Stimulated activated CD8-positive, alpha-beta memory T cell treated with anti-CD3 and anti-CD28 coated beads, Interleukin-7, amount 100 ng/mL, for 1 hour (primary cell): ENCODE measurements at places on chromosomes 1 and 21.

DNA sequence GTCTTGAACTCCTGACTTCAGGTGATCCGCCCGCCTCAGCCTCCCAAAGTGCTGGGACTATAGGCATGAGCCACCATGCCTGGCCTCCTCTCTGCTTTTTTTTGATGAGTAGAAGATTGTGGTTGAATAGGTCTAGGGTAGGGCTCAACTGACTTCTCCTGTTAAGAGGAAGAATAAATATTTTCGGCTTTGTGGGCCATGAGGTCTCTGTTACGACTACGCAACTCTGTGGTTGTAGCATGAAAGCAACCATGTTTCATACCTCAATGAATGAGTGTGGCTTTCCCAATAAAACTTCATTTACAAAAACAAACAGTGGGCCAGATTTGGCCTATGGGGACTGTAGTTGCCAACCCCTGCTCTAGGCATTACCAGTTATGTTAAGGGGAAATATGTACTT, 67.8 kb downstream of the NID1 start:
- DNase-seq, result no peak

DNA sequence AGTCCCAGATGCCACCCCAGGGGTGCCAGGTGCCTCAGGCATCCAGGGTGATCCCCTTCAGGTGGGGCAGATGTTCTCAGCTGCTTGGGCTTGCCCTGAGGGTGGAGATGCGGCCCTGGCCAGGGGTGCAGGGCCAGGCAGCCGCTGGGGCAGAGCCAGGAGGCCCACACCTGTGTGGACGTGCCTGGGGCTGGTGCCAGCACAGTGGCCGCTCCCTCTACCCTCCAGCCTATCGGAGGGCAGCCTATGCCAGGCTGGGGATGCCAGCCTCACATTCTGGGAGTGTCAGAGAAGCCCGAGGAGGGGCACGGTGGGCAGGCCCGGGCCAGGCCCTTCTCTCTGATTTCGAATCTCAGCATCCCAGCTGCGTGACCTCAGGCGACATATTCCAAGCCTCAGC, 96.5 kb upstream of the WNT4 start:
- no peak for DNase-seq

DNA sequence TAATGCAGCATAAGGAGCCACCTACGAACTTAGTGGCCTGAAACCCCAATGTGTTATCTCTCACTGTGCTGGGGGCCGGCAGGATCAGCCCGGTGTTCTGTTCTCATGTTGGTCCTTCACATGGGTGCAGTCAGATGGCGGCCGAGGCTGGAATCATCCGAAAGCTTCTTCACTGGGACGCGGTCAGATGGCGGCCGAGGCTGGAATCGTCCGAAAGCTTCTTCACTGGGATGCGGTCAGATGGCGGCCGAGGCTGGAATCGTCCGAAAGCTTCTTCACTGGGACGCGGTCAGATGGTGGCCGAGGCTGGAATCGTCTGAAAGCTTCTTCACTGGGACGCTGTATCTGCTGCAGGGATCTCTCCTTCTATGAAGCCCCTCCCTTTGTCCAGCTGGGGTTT, 12.6 kb upstream of the PCBP3 start:
- no peak for DNase-seq

- no peak for DNase-seq
Measured at GRCh38 chr1:8138673-8139072, 112.6 kb upstream of the ERRFI1 start.

GRCh38 chr1:243346016-243346415, 90.2 kb downstream of the SDCCAG8 start:
- DNase-seq, result no peak

DNA sequence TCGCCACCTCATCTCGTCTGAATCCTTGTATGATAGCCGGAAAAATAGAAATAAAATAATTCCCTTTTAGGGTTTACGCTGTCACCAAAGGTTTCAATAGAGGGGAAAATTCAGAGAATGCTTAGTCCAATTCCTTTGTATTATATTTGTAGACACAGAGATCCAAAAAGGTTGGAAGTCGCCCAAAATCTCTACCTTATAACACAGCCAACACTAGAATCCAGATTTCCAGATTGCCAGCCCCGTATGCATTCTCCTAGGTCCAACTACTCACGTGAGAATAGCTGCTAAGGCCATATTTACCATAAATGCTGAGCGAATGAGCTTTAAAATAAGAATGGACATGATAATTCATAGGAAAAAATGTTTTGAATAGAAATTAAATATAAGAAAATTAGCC, 124.5 kb downstream of the KCNK1 start:
- no peak for DNase-seq

- DNase-seq, result no peak
Measured at GRCh38 chr21:43779660-43780059, 3.6 kb upstream of the CSTB start.

GRCh38 chr21:27622631-27623030, 655.7 kb upstream of the ADAMTS5 start:
- DNase-seq, result no peak

DNA sequence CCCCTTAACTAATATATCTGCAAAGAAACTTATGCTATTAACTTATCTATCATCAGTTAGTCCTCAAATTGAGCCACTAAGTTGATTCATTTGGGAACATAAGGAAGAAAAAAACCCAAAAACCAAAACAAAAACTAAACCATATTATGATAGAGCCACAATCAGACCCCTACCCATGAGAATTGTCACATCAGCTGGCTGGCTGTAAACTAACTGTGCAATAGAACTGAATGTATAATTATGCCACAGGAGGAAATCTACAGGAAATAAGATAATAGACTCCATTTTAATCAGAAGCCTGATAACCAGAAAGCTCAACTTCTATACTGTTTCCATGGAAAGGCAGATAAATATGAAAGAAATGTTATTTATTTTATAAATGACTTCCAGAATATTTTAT, 110.0 kb downstream of the RGL1 start:
- DNase-seq, result no peak

GRCh38 chr21:42630626-42631025, 22.8 kb upstream of the PDE9A start:
- no peak for DNase-seq

DNA sequence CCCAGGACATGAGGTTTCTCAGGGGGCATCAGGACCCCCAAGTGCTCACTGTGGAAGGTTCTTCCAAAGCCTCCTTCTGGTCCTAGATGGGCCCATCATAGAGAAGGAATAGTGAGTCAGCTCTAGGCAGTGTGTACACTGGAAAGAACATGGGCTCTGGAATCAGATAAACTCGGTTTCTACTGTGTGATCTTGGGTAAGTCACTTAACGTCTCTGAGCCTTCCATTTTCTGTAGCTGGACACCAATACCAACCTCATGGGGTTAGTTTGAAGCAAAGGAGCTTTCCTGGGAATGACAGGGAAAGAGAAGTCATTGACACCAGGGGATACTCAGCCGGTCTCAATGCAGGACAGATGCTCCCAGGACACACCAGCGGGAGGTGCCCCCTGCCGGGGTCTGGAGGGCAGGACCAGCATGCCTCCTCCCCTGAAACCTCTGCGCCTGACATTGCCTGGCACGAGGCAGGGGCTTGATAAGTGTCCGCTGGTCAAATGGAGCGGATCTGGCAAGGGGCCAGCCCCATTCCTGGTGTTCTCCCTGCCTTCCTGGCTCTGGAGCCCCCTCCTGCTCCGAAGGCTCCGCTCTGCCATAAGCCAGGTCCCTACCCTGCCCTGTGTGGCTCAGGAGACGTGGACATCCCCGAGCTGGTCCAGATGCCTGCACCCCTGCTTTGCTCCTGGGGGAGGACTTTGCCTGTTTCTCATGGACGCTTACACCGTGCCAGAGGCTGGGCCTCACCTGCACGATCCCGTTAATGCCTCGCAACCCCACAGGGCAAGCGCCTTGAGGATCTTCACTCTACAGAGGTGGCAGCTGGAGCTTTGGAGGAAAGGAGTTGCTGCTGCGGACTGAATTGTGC, 52.8 kb downstream of the EDN2 start:
- no peak for DNase-seq

DNA sequence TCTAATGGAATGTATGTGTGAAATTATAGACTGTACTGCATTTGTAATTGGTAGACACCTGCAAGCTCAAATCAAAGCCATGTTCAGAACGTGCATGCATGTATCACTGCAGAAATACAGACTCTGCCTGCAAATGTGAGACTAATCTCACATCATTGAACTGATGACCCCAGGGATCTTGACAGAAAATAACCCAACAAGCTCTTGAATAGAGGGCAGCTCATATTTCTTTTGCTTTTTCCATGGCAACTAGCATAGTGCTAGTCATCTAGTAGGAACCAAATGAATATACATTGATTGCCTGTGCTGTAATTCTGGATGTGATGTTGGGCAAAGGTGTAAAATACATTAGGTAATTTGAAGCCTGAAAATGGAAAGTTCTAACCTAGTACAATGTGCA, 62.4 kb downstream of the PTPRC start:
- no peak for DNase-seq

GRCh38 chr1:9909234-9910046, 629 bp downstream of the CTNNBIP1 start:
- DNase-seq, result no peak

GRCh38 chr1:240912821-240913220, 300.9 kb upstream of the GREM2 start:
- no peak for DNase-seq

GRCh38 chr1:107550358-107550757, 409.5 kb downstream of the NTNG1 start:
- no peak for DNase-seq

GRCh38 chr21:29287383-29287782, 11.3 kb upstream of the BACH1 start:
- no peak for DNase-seq

GRCh38 chr1:115204513-115204912, 115.2 kb upstream of the TSPAN2 start:
- DNase-seq, result no peak

DNA sequence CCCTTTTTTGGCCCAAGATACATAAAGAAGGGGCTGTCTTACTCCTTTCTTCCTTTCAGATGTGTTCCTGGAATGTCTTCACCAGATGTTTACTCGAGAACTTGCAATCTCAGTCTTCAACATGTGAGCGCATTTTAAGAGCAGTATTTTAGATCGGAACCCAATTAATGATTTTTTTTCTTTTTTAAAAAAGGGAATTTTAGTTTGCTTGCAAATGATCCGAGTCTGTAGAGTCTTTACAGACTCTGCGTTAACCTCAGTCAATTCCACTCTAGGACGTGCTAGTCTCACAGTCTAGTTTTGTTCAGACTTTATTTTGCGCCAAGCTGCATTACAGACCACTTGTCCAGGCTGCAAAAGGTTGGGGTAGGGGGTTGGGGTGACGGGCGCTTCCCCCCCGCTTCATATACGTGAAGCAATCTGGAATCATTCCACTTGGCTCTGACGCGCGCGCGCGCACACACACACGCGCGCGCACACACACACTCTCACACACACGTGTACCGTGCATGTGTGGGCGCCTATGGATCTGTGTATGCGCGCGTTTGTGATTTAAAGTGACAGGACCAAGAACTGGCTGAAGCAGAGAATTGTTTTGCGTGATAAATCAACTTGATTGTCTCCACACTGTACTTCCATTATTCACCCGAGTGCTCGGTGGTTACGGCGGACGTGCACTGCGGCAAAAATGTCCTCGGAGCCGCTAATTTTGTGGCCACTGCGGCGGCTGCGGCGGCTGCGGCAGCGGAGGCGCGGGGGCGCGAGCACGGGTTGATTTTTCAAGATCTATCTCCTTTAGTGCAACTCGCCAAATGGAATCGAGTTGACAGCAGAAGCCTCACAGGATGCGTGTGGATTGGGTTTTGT, 25.6 kb upstream of the NFIA start:
- DNase-seq, result no peak

- DNase-seq, result no peak
Measured at GRCh38 chr1:85587841-85588240, 7.3 kb downstream of the CCN1 start.

DNA sequence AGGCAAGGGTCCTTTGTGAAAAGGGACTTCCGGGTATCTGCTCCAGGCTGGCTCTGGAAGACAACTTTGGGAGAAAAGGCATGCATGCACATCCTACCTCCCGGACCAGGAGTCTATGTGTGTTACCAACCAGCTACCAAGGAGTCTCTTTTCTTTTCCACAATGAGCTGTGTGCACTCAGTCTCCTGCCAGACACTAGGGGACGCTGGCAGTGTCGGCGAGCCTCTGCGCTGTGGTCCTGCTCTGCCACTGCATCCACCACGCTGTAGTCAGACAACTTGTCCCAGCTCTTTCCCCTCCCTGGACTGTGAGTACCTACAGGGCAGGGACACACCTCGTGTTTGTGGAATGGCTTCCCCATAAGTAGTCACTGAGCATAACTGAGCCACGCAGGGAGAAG, 5.1 kb upstream of the SSR2 start:
- no peak for DNase-seq

GRCh38 chr1:187413405-187414169, 584.8 kb downstream of the PLA2G4A start:
- no peak for DNase-seq

DNA sequence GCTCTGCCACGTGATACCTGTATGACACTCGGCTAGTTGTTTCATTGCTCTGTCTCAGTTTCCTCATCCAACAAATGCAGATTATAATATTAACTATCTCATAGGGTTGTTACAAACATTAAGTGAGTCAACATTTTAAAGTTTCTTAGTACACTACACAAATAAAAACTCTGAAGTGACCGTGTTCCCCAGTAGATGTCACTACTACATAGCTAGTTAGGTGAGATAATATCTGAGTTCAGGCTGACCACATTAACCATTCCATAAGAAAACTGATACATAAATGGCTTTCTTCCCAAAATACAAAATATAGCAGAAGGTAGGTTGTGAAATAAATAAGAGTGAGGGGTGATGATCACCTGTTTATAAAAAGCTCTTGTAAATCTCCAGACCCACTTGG, 214.1 kb downstream of the NUF2 start:
- DNase-seq, result no peak

DNA sequence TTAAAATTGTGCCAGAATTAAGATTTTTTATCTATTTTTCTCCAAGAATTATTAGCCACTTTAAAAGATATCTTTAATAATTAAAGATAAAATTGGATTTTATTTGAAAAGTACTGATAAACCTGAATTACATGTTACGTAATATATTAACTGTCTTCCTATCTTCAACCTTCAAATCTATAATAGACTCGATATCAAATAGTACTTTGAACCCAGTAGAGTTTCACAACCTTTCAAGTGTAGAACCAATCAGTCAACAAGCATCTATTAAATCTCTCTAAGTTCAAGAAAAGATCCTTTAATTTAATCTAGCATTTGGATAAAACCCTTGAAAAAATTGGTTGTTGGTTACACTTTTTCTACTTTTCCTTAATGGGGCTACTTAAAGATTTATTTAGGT, 271.4 kb downstream of the GPR52 start:
- DNase-seq, result no peak

GRCh38 chr1:171126504-171126903, 35.8 kb downstream of the FMO3 start:
- DNase-seq, result no peak

GRCh38 chr21:25171438-25171837, 435.8 kb downstream of the MRPL39 start:
- no peak for DNase-seq

GRCh38 chr1:226293553-226293920, 15.4 kb downstream of the LIN9 start:
- no peak for DNase-seq

DNA sequence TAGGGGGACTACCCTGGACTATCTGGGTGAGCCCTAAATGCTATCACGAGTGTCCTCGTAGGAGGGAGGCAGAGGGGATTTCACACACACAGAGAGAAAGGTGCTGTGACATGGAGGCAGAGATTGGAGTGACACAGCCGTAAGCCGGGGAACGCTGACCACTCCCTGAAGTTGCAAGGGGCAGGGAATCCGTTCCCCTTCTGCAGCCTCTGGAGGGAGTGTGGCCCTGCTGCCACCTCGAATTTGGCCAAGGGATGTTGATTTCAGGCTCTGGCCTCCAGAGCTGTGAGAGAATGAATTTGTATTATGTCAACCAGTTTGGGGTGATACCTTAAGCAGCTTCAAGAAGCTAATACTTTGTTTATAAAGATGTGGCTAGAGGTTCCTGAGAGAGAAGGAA, 137.7 kb downstream of the ACTL8 start:
- DNase-seq, result no peak
